Stimulated activated CD4-positive, alpha-beta T cell treated with anti-CD3 and anti-CD28 coated beads, Interleukin-1b, Interleukin-23, amount 100 ng/mL, for 1 hour (primary cell): ENCODE measurements at places on chromosomes 2 and 18.

DNA sequence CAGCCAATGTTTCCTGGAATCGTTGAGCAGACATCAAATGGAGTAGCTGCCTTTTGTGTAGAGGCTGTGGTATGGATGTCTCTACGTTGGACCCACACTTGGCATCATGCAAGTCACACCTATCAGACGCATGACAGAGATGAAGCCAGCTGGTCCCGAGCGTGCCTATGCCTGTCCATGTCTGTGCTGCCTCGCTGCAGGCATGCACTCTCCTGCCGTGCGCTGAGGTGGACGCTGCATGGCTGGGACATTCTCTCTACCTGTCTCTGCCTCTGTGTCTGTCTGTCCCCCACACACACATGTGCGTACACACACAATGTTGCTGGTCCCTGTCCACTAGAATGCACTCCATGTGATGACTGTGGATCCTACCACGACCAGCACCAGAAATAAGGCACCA is 514.2 kb upstream of the MYT1L start:
- DNase-seq, result no peak

DNA sequence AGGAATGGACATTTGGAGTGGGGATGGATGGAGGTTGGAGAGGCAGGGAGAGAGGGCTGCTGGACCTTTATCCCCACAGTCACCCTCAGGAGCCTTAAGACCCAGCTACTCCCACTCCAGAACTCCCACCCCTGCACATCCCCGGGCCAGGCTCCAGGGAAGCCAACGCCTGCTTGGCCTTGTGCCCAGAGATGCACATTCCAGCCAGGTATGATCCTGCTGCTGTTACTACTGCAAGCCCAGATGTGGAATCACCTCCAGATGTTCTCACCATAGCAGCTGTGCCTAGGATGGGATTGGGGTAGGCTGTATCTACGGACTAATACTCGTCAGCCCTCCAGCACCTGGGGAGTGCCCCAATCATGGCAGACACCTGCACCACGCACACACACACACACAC is 71.7 kb downstream of the ZFP36L2 start:
- no peak for DNase-seq

GRCh38 chr18:47899107-47899840 is 31.2 kb downstream of the SMAD2 start:
- DNase-seq, result no peak

DNA sequence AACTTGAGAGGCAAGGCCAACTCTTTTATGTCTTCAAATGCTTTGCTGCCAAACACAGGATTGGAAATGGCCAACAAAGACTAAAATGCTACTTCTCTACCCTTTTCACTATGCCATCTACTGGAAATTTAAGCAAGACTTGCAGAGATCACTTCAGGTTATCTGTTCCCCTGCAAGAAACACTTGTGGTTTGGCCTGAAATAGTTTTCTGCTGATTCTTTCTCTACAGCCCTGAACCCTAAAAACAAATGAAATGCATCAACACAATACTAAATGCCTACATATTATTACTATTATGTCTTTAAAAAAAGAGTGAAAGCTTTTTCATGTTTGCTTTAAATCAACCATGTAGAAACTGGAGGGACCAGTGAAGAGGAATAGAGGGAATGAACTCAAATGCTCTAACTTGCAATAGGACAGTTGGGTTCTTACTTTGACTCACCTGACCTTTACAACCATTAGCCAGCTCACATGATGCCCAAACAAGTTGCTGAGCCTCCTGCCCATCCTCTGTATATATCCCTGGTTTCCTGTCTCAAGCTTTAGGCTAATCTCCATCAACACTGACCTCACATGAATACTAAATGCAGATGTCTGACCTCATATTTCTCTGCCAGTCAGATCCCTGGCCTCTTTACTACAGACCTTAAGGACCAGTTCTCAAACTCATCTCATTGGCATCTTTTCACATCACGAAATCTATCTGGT is 17.5 kb upstream of the ADAM17 start:
- DNase-seq, result no peak

DNA sequence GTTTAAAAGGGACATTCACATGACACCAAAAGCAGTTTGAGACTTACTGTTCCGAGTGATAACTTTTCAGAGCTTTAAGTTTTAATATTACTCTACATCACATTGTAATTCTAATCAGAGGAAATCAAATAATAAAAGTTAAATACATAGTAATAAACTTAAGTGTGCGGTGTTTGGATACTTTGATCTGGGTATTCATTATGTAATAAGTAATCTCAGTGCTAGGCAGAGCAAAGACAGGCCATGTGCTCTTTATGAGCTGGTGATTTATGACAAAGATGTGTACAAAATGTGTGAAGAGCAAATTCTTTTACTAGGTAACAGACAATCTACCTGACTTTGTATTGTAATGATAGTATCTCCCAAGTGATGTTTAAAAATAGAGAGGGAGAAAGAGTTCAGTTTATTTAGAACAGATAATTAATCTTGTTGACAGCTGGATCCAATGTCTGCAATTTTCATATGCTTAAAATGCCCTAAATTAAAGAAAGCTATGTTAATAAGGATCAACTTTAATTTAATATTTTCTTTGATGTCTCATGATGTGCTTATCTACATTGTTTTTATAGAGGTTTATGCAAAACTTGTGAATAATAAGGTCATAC is 4.4 kb downstream of the CFAP221 start:
- no peak for DNase-seq

- DNase-seq, result no peak
These were observed 83.6 kb downstream of the FSHR start for GRCh38 chr2:49070716-49071115.

- DNase-seq, result no peak
These were observed 53.7 kb downstream of the ADD2 start for GRCh38 chr2:70714141-70714905.

- no peak for DNase-seq
These were observed 244.8 kb downstream of the TWIST2 start for GRCh38 chr2:239092571-239093294.

GRCh38 chr2:230184727-230185578 is 34.8 kb downstream of the SP110 start:
- DNase-seq, result no peak

DNA sequence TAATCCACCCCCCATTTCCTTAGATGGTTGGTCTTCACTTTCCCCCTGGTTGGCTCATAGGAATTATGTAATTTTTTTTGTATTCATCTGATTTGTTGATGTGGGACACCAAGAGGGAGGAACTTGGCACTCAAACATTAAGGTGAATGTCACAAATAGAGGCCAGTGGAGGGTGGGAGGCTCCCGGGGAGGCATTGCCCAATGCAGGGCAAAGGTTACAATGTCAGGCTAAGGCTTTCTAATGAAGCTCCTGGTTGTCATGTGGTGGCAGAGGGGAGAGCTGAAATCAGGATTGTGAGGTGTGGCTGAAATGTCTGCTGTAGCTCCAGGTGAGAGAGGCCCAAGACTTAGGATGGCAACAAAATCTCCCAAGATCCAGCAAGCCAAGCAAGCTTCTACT is 42.7 kb downstream of the MPHOSPH10 start:
- DNase-seq, result no peak

DNA sequence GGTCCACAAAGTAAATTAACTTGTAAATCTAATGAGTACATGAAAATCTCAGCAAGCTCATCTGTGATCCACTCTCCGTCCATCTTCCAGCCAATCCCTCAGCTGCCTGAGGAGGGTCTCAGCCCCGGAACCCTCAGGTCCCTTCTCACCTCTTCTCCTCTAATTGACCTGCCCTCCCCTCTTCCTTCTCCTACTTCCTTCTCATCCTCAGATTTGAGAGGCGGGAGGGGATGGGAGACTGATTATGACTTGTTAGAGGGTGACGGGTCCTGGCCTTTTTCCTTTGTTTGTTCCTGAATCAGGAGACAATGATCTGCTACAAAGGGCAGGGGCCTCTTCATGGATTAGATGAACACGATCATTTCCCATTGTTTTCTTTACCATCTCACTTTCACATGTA is 80.1 kb downstream of the CYBRD1 start:
- no peak for DNase-seq

GRCh38 chr2:19178175-19178574 is 180.2 kb downstream of the OSR1 start:
- no peak for DNase-seq

DNA sequence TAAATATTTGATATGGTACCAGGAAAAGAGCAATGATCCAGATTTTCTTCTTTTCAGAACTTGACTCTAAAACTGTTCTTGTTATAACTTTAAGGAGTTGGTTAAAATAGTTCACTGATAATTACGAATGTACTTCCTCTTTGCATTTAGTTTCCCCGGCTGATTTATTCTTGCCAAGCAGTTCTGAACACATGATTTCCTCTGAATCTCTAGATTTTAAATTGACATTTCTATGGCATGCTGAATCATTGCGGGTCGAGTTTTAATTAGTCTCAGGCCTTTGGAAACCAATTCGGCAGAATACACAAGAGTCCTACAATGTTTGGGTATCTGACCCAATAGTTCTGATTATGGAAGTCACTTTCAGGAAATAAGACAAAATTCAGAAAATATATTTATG is 37.3 kb upstream of the DNAH7 start:
- DNase-seq, result no peak
